ENCODE measurements at places on chromosomes 7 and 10. TPM values are rescaled to one million over a fixed set of nuclear protein-coding genes. Genes with fewer than 3 reads are reported as not detected.

The FOXP2 gene
- 8.4 TPM for total RNA-seq

The TPST1 gene
- 189 TPM for total RNA-seq

The GSTO2 gene
- 2.1 TPM for total RNA-seq

The PRKCQ gene
- 0.26 TPM for total RNA-seq

The WDFY4 gene
- total RNA-seq = 0.66 TPM

The HTR5A gene
- not detected for total RNA-seq

The SPDYE6 gene
- total RNA-seq = not detected

DNA sequence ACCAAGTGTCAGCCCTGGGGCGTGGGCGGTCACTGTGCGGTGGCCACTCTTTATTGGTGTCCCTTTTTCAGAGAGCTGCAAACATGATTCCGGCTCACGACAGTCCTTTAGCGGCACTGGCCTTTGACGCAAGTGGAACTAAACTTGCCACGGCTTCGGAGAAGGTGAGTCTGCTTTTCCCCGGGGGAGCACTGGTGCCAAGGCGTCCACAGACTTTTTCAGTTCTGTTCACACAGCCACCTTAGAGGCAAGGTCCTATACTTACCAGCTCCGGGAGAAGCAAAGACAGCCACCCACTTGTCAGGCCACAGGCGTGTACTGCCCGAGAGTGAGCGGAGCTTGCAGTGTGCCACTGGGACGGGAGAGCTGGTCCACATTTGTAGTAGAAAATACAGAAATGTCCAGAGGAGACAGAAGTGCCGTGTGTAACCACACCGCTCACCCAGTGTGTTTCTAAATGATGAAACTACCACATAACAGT, 27.9 kb downstream of the WIPI2 start:
- no peak for DNase-seq

DNA sequence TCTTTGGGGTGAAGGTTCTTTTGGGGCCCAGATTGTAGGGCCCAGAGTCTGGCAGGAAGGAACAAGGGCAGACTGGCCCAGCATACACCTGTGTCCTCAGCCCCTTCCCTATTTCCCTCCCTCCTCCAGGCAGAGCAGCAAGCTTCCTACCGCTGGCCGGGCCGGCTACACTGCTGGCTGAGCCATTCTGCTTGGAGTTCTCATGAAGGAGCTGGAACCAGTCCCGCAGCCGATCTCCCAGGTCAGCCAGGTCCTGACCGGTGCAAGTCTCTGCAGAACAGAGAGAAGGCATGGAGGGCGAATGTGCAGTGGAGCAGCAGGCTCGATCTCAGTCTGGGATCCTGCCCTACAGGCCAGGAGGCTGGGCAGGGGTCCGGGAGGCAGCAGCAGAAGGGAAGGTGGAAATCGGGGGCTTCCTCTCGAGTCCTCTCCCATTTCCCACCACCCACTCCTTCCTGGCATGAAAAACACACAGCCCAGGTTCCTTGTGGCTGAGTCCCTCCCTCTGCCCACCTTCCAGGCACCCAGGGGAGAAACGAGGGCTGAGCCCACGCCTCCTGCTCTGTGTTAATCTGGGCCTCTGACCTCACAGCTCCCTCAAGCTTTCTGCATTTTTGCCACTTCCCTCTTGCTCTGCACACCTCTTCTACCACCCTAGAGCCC, 20.8 kb downstream of the SPOCK2 start:
- DNase-seq = no peak

DNA sequence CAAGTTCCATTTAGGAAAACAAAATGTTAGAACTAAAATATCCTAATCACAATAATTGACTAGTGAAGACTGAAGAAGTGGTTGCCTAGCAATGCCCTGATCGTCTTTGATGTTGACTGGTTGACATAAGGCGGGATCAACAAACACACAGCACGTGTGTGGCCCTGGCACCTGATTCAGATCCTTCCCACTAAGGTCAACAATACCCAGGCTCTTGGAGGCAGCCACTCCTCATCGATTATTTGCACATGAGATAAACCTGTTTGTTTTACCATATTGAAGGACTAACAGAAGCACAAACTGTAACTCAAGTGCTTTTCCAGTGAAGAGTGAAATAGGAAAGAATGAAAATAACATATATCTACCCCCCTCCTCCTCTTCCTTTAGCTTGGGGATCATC, 15.6 kb downstream of the FANK1 start:
- no peak for DNase-seq

DNA sequence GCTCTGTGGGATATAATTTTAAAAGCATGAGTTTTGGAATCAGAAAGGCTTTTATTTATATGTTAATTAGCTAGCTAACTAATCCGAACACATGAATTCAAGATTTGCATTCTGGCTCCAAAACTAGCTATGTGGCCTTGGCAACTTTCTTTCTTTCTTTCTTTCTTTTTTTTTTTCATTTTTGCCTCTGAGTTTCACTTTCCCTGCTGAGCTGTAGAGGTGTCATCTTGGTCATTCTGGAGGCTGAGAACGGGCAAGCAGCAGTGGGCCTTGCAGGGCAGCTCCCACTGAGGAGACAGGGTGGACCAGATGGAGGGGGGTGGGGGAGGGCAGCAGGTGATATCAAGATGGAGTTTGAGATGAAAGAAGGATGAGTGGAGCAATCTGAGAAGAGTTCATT, 24.8 kb upstream of the SFMBT2 start:
- DNase-seq = no peak

DNA sequence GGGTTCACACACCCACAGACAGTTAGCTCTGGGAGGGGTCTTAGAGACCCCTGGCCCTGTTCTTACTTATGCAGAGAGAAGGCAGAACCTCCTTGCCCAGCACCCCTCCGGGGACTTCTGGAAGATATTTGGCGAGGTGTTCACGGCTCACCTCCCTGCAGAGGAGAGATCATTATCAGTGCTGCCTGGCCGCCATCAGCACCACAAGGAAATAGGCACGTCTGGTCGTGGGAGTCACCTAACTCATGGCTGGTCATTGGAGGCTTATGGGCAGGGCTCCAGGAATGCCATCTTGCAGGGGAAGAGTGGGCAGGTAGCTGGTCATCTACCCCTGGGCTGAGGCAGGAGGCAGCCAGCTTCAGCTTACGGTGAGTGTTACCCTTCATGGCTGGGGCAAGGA, 189.4 kb downstream of the RPS24 start:
- no peak for DNase-seq

DNA sequence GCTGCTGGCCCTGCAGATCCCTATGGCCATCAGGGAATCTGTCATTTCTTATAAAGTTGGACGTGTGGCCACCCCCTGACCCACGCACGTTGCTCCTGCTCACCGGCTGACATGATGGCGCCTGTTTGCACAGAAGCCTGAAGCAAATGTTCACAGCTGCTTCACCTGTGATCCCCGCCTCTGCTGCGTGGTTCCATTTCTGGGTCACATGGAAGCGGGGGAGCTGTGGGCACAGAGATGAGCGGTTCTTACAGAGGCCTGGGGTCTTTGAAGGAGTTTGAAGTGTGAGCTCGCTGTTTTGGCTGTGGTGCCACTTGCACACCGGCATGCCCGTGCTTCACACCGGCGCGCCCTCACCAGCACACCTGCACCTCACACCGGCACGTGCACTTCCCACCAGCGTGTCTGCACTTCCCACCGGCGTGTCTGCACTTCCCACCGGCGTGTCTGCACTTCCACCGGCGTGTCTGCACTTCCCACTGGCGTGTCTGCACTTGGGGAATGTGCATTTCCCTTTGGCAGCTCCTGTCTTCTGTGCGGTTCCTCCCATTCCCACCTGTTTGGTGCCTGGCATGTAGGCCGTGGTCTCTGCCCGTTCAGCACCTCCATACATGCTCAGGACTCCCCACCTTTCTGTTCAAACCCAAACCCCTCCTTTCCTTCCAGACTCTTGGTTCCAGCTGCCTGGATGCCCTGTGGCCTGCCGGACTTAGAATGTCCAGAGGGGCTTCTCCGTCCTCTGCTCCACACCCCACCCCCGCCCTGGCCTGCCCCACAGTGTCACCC, 86.7 kb downstream of the INPP5A start:
- DNase-seq = no peak

DNA sequence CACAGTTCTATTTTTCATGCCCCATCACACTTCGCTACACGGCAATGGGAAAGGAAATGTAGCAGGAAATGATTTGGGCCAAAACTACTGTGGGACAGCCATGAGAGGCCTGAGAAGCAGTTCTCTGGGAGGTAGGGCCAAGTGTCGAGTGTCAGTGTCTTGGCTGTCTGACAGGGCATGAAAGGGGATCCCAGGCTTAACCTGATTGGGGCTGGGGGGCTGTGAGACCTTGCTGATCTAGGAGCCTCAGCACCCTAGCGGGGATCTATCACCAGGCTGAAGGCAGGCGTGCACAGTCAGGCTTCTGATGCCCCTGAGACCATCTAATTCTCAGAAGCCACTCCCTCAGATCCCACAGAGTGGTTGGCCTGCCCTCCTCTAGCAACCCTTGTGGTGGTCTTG, 58.2 kb upstream of the SLC25A13 start:
- no peak for DNase-seq

- no peak for DNase-seq
Observed at GRCh38 chr10:69446229-69446628, 5.0 kb upstream of the TSPAN15 start.

GRCh38 chr7:135285547-135286233, 52.1 kb downstream of the STRA8 start:
- no peak for DNase-seq

DNA sequence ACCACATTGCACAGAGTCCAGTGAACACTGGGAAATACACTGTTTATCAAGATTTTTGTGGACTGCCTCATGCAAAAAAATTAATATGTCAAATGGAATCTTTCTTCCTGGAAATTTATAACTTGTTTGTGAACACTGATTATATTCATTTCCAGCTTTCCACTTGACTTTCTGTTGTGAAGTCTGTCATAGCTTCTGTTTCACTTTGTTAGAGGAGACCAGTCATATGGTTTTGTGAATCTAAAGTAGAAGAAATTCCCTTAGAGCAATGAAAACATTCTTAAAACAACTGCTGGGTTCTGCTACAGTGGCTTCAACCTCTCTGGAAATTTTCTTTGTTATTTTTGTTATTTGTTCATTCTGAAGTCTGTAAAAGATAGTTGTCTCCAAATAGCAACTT, 349.5 kb upstream of the NFE2L3 start:
- no peak for DNase-seq

GRCh38 chr10:102783568-102783967, 39.8 kb downstream of the WBP1L start:
- DNase-seq = no peak

Data from fibroblast of lung (primary cell).